Motor neuron (in vitro differentiated cells): ENCODE measurements at places on chromosomes 5 and 9.

DNA sequence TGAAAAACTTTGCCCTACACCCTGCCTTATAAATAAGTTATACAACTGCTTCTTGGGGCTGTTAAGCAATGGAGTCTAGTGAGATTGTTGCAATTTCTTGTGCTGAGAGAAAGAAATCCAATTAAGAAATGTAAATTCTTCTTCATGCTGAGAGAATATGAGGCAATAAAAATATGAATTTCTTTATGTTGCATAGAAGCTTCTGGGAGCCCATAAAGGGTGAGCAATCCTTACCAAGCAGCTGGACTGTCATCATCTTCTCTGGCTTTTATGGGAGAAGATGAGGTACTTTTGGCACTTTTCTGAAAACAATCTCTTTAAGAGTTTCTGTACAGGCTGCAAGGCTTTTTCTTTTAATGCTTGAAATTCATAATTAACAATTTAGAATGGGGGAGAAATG is 204.3 kb downstream of the DMRTA1 start:
- ATAC-seq = no peak

DNA sequence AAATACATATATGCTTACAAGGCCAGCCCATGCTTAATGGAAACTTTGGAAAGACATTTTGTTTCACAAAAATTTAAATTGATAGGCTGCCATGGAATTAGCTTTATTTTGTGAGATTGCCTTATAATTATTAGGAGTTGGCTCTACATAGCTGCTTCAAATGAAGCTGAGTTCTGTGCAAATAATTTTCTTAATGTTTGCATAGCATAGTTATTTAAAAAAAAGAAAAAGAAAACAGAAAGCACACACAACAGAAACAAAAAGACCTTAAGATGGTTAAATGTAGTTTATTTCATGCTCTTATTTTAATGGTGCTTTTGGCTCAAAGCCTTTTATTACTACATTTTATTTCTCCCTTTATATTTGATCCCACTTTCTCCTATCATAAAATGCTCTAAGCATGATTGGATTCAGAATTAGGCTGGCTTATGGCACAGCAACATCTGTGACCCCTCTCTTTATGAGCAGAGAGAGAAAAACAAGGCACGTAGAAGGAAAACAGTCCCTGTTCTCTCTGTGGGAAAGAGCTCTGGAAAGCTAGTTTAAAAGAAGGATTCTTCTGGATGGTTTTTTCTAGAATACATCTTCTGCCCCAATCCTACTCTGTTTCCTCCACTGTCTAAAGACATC is 530.5 kb downstream of the NTRK2 start:
- ATAC-seq = no peak

DNA sequence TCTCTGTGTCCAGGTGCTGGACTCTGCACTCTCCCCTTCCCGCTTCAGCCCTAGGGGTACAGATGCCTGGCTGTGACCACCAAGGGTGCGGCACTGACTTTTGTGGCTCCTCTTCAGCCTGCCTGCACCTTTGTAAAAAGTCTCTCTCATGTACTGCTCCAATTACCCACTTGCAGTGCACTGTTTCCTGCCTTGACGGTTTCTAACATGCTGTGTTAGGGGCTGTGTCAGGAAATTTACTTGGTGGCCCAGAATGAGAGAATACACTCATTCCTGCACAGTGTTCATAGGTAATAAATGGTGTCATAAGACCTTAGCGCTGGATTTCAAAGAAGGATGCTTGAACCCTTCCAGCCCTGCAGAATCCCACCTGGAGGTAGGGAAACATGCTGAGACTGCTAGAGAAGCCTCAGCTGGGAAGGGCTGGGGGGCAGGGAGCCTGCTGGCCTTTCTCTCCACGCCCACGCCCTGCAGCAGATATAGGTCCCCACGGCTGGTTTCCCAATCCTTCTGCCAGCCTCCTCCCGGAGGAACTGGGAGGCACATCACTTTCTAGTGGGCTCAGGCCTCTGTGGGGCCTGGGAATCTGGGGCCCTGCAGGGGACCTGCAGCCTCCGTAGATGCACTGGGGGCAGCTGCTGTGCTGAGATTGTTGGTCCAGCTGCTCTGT is 17.6 kb upstream of the HRH2 start:
- peak; percentile 16 for ATAC-seq

DNA sequence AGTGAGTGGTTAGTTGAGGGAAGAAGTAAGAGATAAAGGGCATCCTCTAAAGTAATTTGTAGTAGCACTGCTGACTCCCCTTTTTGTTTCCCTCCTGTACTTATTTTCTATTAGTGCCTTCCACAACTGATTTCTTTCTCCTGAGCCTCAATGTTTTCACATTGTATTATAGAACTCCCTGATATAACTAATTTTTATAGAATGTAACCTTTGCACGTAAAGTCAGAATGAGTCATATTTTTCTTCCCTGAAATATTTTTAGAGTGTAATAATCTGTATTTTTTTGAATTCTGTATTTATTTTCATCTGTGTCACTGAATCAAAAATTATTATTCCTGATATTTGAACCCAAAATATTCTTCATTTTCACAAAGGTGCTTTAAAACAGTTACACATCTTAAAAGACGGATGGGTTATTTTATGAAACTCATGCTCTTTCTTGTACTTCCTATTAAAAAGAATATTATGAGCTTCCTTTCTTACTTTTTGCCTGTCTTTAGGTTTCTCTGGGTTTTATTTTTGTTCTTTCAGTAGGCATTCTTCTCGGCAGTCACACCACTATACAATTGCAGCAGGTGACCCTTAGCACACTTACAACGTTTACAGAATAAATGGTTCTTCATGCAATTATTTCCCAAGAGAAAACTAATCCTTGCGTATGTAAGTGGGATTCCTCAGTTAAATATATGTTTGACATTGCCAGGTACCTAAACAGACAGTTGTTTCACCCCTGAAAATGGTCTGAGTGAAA is 30.5 kb upstream of the DMRTA1 start:
- ATAC-seq = no peak
